ENCODE measurements at places on chromosomes 1 and 21. TPM values are rescaled to one million over a fixed set of nuclear protein-coding genes. Genes with fewer than 3 reads are reported as not detected.

DNA sequence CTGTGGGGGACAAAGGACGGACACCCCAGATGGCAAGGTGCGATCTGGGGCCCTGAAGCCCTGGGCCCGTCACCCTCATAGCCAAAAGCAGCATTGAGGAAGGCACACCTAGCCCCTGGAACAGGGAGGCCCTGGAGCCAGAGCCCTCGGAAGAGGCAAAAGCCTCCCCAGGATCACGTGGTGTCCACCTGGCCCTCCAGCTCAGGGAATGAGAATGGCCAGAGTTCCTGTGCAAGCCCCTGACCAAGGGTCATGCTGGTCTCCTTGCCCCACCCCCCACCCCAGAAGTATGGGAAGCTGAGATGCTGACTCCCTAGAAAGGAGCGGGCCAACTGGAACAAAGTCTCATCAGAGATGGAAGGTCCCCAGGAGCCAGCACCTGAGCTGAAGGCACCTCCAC lies 1.0 kb upstream of the PDZK1IP1 start:
- no peaks in the 10 kb centered on the region for H3K36me3 ChIP-seq
- no peaks in the 10 kb centered on the region for H3K27me3 ChIP-seq
- H3K27ac ChIP-seq, result peak overlapping the region; percentile 74
- H3K4me1 ChIP-seq, result peaks cover 12% of the 10 kb centered on the region

GRCh38 chr1:223813645-223814044 lies 32.1 kb downstream of the TP53BP2 start:
- H3K27ac ChIP-seq, result no peak overlapping the region
- H3K36me3 ChIP-seq, result no peaks in the 10 kb centered on the region
- H3K4me1 ChIP-seq, result peaks cover 14% of the 10 kb centered on the region
- H3K4me3 ChIP-seq, result no peak overlapping the region

DNA sequence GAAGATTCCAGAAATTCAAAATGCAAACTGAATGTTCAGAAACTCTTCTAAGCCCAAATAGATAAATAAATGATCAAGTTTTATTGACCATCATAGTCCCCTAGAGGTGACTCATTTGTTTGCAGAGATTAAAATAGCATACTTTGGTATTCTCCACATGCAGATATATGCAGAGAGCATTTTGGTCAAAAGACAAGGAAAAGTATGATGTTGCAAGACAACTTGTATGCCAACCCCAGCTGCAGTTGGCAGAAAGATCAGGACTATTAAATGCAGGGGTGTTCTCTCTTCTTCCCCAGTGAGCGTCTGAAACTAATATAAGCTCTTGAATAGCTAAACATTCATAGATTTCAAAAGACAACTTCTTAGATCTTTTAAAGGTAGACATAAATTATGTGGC lies 404.9 kb downstream of the LTN1 start:
- H3K4me3 ChIP-seq, result no peak overlapping the region
- no peaks in the 10 kb centered on the region for H3K27me3 ChIP-seq
- no peak overlapping the region for H3K27ac ChIP-seq
- DNase-seq, result no peak

DNA sequence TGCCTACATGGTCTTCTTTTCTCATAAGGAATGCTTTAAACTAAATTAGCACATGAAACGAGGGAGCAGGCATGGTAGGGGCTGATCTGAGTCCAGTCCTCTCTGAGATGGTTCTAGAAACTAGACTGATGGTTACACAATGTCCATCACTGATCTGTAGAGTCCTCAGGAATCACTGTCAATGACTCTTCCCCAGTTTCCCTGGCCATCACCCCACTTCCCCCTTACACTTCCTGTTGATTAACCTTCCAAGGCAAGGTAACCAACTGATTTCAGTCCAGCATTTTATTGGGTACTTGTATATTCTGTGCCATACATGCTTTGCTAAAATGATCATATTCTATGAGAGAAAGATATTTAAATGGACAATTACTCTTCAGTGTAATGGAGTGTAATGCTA lies 100.6 kb upstream of the ARTN start:
- H3K27me3 ChIP-seq, result no peaks in the 10 kb centered on the region
- no peak overlapping the region for H3K4me3 ChIP-seq
- no peaks in the 10 kb centered on the region for H3K36me3 ChIP-seq
- no peak overlapping the region for H3K27ac ChIP-seq
- no peak for DNase-seq

DNA sequence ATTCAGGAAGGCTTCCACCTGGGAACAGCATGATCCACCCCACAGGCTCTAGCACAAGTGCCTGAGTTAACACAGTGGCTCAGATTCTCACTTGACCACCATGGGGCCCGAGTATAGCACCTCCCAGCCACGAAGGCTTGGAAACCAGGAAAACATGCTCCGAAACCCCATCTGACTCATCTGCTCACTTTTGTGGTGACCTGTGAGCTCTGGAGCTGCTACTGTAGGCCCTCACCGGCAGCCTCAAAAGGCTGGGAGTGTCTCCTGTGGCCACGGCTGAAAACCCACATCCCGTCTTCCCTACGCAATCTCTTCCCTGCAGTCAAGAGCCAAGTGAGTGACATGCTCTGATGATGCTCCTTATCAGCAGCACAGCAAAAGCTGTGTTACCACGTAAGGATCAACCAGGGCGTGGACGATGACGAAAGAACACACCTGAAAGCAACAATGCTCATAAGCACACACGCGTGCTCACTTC lies 81.4 kb downstream of the TGFBR3 start:
- H3K27me3 ChIP-seq, result no peaks in the 10 kb centered on the region
- H3K4me3 ChIP-seq, result no peak overlapping the region
- H3K4me1 ChIP-seq, result peaks cover 49% of the 10 kb centered on the region
- no peaks in the 10 kb centered on the region for H3K36me3 ChIP-seq
- H3K27ac ChIP-seq, result peak overlapping the region; percentile 12

- H3K27ac ChIP-seq, result peak overlapping the region; percentile 81
- H3K4me3 ChIP-seq, result no peak overlapping the region
- no peaks in the 10 kb centered on the region for H3K36me3 ChIP-seq
- H3K4me1 ChIP-seq, result peaks cover 61% of the 10 kb centered on the region
- DNase-seq, result no peak
Measured at GRCh38 chr1:225694151-225694603, 41.3 kb upstream of the ENAH start.

DNA sequence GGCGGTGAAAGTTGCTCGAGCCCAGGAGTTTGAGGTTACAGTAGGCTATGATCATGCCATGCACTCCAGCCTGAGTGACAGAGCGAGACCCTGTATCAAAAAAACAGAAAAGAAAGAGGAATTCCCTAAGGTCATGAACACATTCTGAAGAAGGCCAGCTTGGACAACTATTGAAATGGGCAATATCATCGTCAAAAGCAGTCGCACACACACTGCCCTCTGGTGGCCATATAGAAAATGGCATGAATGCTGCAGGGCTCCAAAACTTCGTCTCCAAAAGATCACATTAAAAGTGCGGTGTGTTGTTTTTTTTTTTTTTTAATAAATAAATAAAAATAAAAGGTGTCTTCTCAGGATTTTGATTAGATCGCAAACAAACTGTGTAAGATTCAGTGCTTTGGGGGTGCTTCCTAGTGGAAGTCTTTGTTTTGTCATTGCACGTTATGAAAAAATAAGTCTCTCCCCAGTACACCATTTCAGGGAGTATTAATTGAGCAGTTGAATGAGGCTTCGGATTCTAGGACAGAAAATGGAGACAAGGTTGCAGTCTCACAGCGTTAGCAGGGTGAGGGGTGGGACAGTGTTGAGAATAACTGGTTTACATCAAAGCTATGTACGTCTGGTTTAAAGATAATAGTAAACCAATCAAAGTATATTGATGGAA lies 87.5 kb upstream of the FMN2 start:
- no peak for DNase-seq
- H3K27ac ChIP-seq, result no peak overlapping the region
- H3K4me3 ChIP-seq, result no peak overlapping the region

- no peaks in the 10 kb centered on the region for H3K27me3 ChIP-seq
- no peak overlapping the region for H3K4me3 ChIP-seq
Measured at GRCh38 chr1:64834734-64835133, 89.9 kb downstream of the RAVER2 start.

GRCh38 chr1:84871181-84871580 lies 21.8 kb downstream of the LPAR3 start:
- H3K4me3 ChIP-seq, result no peak overlapping the region
- H3K36me3 ChIP-seq, result no peaks in the 10 kb centered on the region
- no peak overlapping the region for H3K27ac ChIP-seq
- H3K27me3 ChIP-seq, result no peaks in the 10 kb centered on the region
- DNase-seq, result no peak

DNA sequence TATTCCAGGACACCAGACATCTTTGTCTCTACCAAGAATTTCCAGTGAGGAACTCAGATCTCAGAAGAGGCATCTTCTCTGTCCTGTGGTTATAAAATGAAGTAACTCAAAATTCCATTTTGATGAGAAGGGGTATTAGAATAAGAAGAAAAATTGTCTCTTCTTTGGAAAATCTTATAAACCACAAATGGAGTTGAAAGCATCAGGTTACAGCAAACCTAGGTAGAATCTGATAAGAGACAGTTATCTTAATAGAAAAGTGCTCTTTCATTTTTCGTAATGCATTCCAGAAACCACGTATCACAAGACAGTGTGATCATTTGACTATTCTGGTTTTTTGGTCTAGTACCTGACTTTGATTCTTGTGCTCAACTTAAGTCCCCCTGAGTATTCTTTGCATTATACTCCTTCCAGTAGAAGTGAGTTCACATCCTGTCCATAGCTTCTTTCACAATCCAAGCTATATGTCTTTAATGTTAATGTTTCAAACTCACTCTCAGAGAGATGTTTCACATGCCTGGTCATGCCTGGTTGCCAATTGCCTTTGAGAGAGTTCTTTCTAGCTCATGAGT lies 120.9 kb upstream of the PRDX6 start:
- H3K36me3 ChIP-seq, result no peaks in the 10 kb centered on the region
- no peak overlapping the region for H3K4me3 ChIP-seq
- no peaks in the 10 kb centered on the region for H3K27me3 ChIP-seq

- no peak for DNase-seq
- H3K27me3 ChIP-seq, result no peaks in the 10 kb centered on the region
- H3K36me3 ChIP-seq, result peaks cover 14% of the 10 kb centered on the region
- H3K4me1 ChIP-seq, result peaks cover 2% of the 10 kb centered on the region
Measured at GRCh38 chr1:150820730-150821512, 12.9 kb upstream of the CTSK start.

DNA sequence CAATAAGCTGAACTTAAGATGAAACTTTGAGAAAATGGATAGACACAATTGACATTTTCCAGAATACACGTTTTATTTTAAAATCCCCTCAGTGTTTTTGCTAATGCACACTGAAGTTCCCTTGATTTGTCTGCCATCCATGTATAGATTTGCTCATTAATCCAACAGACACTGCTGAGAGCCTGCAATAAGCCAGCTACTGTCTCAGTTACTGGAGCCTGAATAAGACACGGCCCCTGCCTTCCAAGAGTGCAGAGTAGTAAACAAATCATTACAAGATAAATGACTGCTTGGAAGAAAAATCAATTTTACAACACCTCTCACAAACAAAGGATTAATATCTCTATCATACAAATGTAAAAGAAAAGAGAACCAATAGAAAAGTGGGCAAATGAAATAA lies 130.1 kb downstream of the TLR5 start:
- H3K27me3 ChIP-seq, result no peaks in the 10 kb centered on the region
- DNase-seq, result no peak
- no peak overlapping the region for H3K27ac ChIP-seq
- no peaks in the 10 kb centered on the region for H3K36me3 ChIP-seq
- no peak overlapping the region for H3K4me3 ChIP-seq

DNA sequence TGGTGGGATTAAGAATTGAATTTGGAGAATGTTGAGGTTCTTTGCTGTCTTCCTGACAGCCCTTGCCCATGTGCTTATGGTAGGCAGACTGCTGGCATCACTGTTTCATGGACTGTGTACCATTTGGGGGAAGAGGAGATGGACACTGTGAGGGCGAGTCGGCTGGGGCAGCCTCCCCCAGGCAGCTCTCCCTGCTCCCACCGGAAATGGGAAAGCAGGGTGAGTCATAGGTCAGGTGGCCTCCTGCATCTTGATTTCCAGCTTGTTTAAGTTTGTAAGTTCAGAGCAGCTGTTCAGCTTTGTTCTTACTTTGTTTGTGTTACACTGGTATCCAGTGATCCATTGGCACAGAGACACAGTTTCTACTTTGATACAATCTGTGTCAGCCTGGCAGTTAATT lies 87.2 kb upstream of the CNIH3 start:
- no peak overlapping the region for H3K4me3 ChIP-seq
- H3K27ac ChIP-seq, result no peak overlapping the region
- no peaks in the 10 kb centered on the region for H3K27me3 ChIP-seq
- DNase-seq, result no peak
- no peaks in the 10 kb centered on the region for H3K4me1 ChIP-seq

DNA sequence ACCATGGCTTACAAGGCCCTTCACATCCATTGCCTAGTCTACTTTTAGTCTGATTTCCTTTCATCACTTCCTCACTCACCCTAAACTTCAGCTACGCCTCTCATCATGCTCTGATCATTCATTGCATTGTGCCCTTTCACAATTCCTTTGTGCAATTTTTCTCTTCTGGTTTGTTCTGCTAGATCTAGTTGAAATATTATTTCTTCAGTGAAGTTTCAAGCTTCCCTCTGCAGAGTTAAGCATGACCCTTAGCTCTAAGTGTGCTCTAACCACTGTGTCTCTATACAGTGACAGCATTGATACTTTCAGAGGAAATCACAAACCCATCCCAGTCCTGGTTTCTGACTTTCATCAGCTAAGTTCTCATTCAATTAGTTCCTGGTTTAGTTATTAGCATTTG lies 166.1 kb downstream of the PLA2G4A start:
- no peak overlapping the region for H3K27ac ChIP-seq
- H3K4me3 ChIP-seq, result no peak overlapping the region
- H3K27me3 ChIP-seq, result no peaks in the 10 kb centered on the region
- H3K36me3 ChIP-seq, result no peaks in the 10 kb centered on the region
- peaks cover 6% of the 10 kb centered on the region for H3K4me1 ChIP-seq

GRCh38 chr1:229131243-229132105 lies 139.4 kb upstream of the RAB4A start:
- peak overlapping the region; percentile 66 for H3K27ac ChIP-seq
- H3K4me3 ChIP-seq, result no peak overlapping the region
- H3K27me3 ChIP-seq, result no peaks in the 10 kb centered on the region
- DNase-seq, result no peak
- H3K4me1 ChIP-seq, result peaks cover 37% of the 10 kb centered on the region
- no peaks in the 10 kb centered on the region for H3K36me3 ChIP-seq

DNA sequence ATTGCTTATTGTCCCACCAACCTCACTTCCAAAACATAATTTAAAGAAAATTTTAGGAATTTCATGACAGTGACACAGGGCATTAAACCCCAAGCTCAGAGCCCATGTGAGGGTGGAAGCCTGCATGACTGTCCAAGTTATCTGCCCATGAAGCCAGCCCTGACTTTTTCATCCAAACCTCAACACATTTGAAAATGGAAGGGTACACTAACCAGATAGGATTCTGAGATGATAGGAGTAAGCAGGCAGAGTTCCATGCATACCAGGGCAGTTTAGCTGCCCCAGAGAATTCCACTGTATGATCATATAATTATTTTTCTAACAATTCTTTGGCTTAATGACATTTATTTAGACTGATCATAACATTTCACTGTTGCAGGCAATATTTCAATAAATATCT lies 986.0 kb downstream of the TTLL7 start:
- no peak for DNase-seq
- H3K4me1 ChIP-seq, result no peaks in the 10 kb centered on the region
- H3K27ac ChIP-seq, result no peak overlapping the region
- no peaks in the 10 kb centered on the region for H3K27me3 ChIP-seq
- H3K36me3 ChIP-seq, result no peaks in the 10 kb centered on the region

The CLCA1 gene
- not detected for total RNA-seq

The SERPINC1 gene
- total RNA-seq, result 0.16 TPM

The DYNLT4 gene
- total RNA-seq, result 0.35 TPM

The MGST3 gene
- total RNA-seq, result 52.1 TPM

The CFHR5 gene
- 0.06 TPM for total RNA-seq

The PPIAL4G gene
- total RNA-seq, result not detected

The C4BPA gene
- 1.4 TPM for total RNA-seq

The ABCG1 gene
- total RNA-seq, result 6.3 TPM

The MX2 gene
- total RNA-seq, result 5.4 TPM

All from pancreas (tissue), 10 donors.